ENCODE measurements at places on chromosomes 16 and 17.
A peak's percentile ranks its signal among the peaks of the same experiment; 100 is the strongest.

GRCh38 chr17:57284583-57284982 lies 28.3 kb downstream of the MSI2 start:
- DNase-seq: no peak

DNA sequence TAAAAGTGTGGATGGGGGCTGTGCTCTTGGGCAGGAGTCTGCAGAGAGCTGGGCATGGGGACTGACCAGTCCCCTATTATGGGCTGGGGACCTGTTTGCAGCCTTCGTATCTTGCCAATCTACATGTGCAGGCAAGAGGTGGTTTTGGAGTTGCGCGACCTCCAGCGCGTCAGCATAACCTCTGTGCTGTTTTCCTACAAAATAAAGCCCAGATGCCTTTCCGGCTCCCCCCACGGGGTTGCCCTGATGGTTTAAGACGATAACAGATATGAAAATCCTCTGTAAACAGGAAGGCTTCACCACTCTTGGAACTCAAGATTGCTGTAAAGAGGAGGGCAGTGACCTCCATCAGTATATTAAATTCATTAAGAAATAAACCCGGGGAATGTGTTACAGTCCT lies 16.5 kb upstream of the SPPL2C start:
- DNase-seq: no peak

DNA sequence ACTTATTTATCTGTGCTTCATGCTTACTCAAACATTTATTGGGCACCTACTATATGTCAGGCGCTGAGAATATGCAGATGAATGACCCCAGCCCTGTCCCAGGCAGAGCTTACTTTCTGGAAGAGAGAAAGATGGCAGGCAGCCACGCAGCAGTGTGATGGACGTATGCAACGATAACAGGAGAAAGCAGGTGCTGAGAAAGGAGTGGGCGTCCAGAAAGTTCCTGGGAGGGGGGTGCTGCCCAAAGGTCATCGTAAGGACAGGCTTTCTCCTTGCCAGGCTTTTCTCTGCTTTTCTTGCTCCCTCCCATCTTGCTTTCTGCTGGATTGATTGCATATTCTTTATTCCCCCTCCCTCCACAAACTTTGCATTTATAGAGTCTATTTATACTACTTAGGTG lies 124.5 kb downstream of the GAS7 start:
- no peak for DNase-seq

- DNase-seq: no peak
These were observed 129.0 kb downstream of the CCDC144A start for GRCh38 chr17:16818821-16819683.

DNA sequence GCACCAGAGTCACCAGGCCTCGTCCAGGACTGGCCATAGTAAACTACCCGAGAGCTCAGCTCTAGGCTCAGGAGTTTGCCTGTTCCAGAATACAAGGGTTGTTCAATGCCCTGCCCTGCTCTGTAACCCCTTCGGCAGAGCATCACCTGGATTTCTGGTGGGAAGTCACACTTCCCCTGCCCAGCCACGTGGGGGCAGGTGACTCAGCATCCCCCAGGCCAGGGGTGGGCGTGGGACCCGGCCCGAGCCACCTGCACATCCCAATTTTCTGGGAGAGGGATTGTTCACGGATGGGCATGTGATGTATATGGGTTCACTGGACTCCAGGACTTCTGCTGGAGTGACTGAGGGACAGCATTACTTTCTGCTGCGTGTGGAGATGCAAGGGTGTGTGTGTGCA lies 25.8 kb downstream of the COX4I1 start:
- DNase-seq: no peak

GRCh38 chr17:55286681-55287589 lies 22.2 kb downstream of the HLF start:
- no peak for DNase-seq

DNA sequence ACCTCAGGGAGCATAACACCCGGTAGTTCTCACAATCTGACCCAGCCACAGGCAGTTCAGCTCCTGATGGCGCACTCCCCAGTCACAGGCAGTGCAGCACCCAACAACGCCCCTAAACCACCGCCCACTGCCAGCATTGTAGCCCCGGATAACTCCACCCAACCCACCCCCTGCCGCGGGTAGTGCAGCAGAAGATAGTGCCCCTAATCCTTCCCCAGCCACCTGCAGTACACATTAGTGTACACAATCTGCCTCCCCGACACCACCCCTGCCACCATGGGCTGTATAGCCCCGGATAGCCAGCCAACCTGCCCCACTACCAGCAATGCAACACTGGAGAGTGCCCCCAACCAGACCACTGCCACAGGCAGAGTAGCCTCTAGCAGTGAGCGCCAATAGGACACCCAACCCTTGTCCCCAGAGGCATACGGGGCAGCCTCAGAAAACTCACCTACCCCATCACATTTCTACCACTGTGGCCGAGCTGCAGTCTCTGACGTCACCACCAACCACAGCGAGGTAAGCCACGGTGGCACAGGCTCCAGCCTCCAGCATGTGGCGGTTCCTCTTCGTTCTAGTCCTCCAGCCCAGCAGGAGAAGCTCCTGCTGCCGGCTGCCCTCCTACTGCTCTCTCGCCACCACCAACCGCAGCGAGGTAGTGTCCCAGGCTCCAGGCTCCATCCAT lies 877.3 kb downstream of the KCNJ18 start:
- DNase-seq: no peak

GRCh38 chr16:14438256-14438655 lies 191.8 kb downstream of the PARN start:
- DNase-seq: peak; percentile 38

DNA sequence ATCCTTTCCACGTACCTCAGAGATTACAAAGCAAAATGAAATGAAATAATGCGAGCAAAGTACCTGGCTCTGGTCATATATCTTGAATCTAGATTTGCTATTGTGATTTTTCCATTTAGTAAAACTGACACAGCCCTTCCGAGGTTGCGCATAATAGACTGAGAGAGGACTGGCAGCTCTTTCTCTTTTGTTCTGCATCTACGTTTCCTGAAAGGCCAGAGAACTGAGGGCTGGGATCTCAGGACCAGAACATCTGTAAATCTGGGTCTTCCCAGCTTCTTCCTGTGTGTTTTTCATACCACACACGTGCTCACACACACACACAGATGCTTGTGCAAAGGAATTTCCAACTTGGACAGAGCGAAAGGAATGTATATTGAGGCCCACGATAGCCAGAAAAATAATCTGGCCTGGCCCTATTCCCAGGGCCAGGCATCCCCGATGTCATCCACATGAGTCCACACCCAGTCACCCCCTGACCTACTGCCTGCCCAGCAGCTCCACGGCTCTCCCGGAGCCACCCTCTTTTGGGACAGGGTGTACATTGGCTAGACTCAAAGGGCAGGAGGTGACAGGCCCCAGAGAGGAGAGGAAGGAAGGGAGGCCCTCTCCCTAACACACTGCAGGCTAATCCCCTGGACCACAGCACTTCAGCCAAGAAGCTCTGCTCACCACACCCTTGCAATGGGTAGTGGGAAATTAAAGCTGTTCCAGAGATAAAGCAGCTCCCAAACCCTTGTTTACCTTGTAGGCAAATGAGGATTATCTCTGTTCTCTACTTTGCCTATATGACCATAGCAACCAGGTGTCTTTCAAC lies 41.8 kb downstream of the NOL11 start:
- DNase-seq: no peak

GRCh38 chr16:19521471-19522396 lies at the start of gene GDE1:
Gene GDE1 (minus strand): TSS chr16:19522098. CDS start chr16:19521964, 134 bp downstream.
- peak; percentile 99 for DNase-seq

- DNase-seq: no peak
These were observed 12.8 kb upstream of the CCL8 start for GRCh38 chr17:34306466-34306865.

GRCh38 chr16:64580558-64580957 lies 541.3 kb downstream of the CDH11 start:
- no peak for DNase-seq

DNA sequence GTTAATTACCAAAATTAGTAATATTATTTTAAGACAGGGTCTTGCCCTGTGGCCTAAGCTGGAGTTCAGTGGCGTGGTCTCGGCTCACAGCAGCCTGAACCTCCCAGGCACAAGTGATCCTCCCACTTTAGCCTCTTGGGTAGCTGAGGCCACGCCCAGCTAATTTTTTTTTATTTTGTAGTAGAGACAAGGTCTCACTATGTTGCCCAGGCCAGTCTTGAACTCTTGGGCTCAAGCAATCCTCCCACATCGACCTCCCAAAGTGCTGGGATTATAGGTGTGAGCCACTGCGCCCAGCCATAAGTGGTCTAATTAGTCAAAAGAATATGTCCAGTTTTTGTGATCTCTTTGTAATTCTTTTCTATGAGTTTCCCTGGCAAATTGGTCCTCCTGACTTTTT lies 12.0 kb upstream of the CFDP1 start:
- no peak for DNase-seq

DNA sequence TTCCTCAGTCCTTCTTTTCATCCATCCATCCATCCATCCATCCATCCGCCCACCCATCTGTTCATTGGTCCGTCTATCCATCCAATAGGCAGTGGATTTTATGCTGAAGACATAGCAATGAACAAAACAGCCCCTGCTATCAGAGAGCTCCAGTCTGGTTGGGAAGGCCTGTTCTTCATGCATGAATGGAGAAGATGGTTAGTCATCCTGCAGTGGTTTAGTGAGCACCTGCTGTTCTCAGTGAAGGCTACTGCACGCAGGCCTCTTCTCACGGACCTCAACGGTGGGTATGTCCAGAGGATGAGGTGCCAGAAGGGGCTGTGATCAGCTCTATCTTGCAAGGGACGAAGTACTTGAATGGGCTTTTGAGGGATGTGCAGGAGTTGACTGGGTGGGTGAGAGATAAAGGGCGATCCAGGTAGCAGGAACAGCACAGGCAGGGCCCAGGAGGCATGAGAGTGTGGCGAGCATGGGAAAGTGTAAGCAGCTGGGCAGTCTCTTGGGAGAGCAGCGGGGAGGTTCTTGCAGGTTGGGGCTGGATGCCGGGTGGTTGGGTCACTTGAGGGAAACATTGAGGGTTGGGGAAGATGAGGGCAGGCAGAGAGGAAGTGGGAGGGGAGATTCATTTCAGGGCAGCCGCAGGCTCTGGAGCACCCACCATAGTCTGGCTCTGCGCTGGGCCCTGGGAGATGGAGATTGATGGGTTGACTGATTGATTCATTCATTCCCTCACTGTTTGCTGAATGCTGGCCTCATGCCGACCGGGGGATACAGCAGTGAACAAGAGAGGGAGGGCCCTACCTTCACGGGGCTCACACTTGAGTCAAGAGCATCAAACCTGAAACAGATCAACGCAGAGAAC lies 115.0 kb upstream of the CIBAR2 start:
- DNase-seq: peak; percentile 79

GRCh38 chr17:3535253-3535995 lies 22.2 kb downstream of the TRPV3 start:
- no peak for DNase-seq

- no peak for DNase-seq
These were observed 32.1 kb upstream of the SMURF2 start for GRCh38 chr17:64694207-64694606.

DNA sequence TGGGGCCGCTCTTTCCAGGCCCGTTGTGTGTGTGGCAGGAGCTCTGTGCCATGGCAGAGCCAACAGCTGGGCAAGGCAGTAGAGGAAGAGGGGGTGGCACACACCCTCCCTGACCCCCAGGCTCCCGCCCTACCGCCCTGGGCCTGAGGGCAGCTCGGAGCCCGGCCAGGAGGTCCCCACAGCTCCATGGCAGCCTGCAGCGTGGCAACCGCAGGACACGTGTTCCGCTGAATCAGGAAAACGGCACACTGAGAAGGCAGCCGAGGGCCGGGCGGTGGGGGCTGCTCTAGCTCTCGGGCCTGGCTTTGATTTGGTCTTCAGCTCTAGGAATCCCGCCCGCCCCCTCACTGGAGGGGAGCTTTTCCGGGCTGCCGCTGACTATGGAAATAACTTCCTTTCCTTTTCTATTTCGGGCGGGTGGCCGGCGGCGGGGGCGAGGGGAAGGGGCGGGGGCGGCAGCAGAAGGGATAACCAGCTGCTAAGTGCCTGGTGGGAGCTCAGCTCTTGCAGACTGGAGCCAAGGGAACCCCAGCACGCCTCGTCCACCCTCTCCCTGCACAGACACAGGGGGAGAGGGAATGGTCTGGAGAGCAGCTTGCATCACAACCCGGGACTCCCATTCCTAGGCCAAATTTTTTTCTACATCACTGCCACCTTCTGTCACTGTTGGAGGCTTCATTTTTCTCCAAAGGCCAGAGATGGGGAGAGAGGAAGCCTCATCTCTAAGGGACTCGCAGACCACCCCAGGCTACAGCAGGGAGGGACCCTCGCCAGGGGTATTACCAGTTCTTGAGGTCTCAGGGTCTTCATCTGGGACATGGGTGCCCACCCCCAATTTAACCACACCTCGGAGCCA lies 24.8 kb upstream of the MRPS23 start:
- no peak for DNase-seq

DNA sequence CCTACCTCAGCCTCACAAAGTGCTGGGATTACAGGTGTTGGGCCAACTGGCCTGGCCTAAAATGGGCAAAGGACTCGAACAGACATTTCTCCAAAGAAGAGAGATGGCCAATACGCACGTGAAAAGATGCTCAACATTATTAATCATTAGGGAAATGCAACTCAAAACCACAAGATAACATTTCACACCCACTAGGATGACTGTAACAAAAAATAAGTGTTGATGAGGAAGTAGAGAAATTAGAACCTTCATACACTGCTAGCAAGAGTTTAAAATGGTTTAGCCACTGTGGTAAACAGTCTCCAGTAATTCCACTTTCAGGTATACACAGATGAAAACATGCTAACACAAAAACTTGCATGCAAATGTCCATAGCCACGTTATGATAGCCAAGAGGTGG lies 5.7 kb downstream of the TMED6 start:
- no peak for DNase-seq

DNA sequence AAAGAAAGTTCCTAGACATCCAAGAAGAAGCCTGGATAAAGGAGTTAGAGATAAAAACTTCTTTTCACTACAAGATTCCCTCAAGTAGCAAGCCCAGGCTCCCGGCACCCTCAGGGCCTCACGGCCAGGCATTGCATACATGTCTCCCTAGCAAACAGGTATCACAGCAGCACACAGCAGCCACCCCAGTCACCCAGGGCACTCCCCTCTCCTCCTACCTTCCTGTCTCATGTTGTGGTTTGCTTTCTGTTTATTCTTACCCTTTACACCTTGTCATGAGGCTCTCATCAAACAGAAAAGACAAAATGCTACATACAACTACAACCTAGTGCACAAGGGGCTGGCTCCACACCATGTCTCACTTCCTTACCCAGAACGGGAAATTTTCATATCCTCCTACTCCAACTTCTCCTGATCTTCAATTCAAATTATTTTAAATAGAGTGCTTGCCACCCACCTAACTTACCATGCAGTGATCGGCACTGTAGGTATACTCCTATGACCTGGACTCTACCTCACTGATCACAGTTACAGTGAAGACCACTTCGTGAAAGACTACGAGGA lies 42.7 kb downstream of the XPO6 start:
- DNase-seq: no peak

GRCh38 chr16:87053016-87053982 lies 263.9 kb downstream of the C16orf95 start:
- no peak for DNase-seq
